ENCODE measurements at places on chromosomes 3 and 15. TPM values are rescaled to one million over a fixed set of nuclear protein-coding genes. Genes with fewer than 3 reads are reported as not detected.

DNA sequence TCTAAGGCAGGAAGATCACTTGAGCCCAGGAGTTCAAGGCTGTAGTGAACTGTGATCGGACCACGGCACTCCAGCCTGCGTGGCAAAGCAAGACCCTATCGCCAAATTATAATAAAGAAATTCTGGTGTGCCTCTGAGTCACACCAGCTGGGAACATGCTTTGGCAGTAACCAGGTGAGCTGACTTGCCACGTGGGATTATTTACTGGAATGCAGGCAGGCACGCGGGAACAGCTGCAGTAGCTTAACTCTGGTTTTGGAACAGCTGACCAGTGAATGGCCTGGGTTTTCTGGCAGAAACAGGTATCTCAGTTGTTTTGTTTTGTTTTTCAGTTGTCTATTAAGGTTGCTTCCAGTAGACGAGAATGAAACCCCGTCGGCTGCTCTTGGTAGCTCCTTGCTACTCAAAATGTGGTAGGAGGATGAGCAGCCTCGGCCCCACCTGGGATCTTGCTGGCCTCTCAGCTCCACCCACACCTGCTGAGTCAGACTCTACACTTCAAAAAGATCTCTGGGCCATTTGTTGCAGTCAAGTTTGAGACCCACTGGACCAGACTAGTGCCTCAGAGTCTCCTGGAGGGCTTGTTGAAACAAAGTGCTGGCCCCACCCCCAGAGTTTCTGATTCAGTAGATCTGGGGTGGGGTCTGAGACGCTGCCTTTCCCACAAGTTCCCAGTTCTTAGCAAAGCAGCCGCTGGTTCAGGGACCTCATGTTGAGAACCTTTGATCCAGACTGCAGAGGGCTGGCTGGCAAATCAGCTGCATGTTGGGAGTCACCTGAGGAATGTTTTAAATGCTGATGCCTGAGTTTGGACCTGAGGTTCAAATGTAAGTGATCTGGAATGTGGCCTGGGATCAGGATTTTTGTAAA lies 26.6 kb downstream of the IDH2 start:
- DNase-seq: no peak

DNA sequence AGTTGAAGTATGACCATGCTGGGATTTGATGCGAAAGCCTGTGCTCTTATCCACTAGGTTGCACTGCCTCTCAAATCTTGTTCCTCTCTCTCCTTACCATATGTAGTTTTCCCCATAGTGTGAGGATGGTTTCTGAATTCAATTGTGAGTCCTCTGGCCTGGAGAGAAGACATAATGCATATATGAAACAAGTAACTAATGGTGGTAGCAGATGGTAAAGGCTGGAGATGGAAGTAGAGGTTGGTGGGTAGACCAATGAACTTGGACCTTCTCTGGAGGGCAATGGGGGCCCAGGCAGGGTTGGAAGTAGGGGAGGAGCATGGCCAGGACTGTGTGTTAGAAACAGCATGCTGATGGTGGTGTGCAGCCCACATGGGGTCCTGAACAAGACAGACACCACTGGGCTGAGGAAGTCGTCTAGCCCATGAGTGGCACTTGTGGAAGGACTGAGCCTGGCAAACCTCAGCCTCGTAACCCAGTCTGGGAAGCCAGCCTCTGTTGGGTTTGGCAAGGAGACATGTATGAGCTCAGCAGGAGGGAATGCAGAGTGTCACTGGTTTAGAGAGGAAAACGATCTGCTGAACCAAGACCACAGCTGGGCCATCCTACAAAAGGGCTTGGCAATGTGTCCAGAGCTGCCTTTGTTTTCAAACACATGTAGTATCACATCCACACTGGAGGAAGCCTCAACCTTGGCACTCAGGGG lies 18.5 kb upstream of the LMCD1 start:
- no peak for DNase-seq

- no peak for DNase-seq
Observed at GRCh38 chr3:165233501-165234195, 37.5 kb upstream of the SLITRK3 start.

GRCh38 chr3:53161820-53162671 lies 1.0 kb downstream of the PRKCD start:
- no peak for DNase-seq

GRCh38 chr15:94026458-94027304 lies 204.7 kb upstream of the MCTP2 start:
- no peak for DNase-seq

DNA sequence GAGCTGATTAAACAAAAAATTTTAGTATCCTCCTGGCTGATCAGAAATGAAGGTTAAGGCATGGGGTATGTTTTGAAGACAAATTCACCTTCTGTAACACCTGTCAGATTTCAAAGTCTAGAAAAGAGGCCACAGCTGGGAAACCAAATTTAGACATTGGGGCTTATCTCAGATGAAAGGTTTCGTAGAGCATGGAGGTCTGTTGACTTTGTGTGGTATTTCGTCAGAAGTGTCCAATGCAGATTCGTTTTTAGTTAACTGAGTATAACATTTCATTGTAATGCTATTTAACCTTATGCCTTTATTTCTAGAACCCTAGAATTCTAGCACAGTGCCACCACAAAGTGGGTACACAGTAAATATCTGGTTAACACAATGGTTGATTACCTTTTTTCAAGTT lies 61.7 kb downstream of the FNDC3B start:
- DNase-seq: no peak

DNA sequence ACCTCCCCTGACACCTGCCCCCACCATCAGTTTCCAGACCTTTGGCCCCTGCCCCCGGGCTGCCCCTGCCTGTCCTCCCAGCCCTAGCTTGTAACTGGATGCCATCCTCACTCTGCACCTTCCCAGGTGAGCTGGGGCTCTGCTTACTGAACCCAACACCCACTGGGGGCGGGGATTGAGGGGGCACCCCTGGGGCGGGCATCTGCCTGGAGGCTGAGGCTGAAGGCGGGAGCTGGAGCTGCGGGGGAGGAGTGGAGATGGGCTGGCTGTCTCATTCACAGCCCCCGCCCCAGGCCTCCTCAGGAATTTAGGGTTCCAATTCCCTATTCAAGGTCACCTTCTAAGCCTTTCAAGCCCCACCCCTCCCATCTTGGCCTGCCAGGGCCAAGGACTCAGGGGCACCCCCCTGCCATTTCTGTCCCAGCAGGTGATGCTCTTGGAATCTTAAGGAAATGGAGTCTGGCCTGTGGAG lies 17.7 kb downstream of the PIF1 start:
- DNase-seq: no peak

- DNase-seq: no peak
Observed at GRCh38 chr3:112424394-112424793, 74.9 kb downstream of the BTLA start.

SPINK8 gene
- polyA plus RNA-seq: 0.37 TPM

ARGFX gene
- polyA plus RNA-seq: not detected

CIDEC gene
- polyA plus RNA-seq: not detected

ALG3 gene
- polyA plus RNA-seq: 30.8 TPM

GREM1 gene
- 0.14 TPM for polyA plus RNA-seq
